Spleen (tissue), 13 donors: ENCODE measurements at places on chromosomes 1 and 21. TPM values are rescaled to one million over a fixed set of nuclear protein-coding genes. Genes with fewer than 3 reads are reported as not detected.

- DNase-seq = peak; percentile 96
Measured at GRCh38 chr1:198157241-198157846, 546 bp downstream of the NEK7 start.

- DNase-seq = no peak
Measured at GRCh38 chr1:171313319-171313834, 606 bp upstream of the FMO4 start.

DNA sequence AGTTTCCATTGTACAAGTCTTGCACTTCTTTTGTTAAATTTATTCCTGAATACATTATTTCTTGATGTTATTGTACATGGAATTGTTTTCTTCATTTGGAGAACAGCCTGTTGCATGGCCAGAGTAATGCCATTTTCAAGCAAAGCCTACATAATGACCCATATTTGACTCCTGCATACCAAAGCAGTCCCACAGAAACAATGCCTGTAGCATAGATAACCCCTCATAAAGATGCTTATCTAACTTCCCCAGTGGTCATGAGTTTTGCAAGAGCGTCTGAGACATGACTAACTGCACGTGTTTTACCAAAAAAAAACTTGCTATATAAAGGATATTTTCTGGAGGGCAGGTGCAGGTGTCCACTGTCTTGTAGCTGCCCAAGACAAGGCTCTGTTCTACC lies 30.3 kb upstream of the RLF start:
- DNase-seq = no peak

DNA sequence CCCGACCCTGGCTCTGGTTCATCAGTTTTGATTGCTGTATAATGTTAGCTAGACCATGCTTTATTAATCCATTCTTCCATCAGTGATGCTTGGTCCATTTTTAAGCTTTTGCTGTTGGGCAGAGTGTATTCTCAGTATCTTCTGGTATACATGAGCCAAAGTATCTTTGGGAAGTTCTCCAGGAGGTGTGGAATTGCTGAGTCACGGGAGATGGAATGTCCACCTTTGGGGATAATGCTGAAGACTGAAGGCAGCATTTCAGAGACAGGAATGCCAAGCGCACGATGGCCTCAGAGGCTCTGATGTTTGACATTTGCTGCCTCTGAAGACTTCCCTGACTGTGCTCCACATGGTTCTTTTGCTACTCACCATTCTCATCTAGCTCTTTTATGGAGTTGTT lies 266.3 kb upstream of the KAZN start:
- no peak for DNase-seq

- DNase-seq = no peak
Measured at GRCh38 chr1:41611932-41612450, 127.5 kb upstream of the EDN2 start.

- no peak for DNase-seq
Measured at GRCh38 chr1:59686170-59686569, 128.6 kb upstream of the HOOK1 start.

DNA sequence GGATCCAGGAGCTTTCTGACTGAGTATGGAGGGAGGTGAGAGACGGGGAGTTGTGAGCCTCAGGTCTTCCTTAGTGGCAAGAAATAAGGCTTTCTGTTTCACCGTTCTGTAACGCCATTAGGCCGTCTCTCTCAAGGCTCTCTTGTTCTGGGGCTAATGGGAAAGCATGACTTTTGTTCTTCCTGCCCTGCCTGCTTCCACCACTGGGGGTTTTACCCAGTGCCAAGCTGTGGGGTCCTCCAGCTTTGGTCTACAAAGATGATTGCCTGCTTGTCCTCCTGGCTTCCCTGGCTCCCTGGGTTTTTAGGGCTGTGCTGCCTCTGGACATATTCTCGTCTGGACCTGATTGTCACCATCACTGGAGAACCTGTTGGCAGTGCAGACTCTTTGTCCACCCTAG lies 74.8 kb upstream of the TINAGL1 start:
- no peak for DNase-seq

- DNase-seq = no peak
Measured at GRCh38 chr21:16363518-16363917, 633.7 kb downstream of the USP25 start.

- no peak for DNase-seq
Measured at GRCh38 chr1:94820936-94821335, 779 bp downstream of the SLC44A3 start.

DNA sequence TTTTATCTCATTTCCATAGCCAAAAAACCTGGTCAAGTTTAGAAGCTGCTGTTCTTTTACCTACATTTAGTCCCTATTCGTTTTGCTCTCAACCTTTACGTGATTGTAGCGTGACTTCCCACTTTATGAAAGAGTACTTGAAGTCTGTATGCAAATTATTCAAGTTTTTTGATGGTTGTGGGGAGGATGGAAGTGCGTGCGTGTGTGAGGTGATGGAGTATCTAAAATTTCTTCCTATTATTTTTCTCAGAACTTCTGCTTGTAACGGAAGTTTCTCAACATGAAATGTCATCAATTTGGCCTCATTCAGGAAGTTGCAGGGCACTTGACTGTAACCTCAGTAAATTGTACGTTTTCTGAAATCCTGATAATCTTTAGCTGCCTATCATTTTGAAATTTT lies 64.0 kb downstream of the SAMSN1 start:
- DNase-seq = no peak

DNA sequence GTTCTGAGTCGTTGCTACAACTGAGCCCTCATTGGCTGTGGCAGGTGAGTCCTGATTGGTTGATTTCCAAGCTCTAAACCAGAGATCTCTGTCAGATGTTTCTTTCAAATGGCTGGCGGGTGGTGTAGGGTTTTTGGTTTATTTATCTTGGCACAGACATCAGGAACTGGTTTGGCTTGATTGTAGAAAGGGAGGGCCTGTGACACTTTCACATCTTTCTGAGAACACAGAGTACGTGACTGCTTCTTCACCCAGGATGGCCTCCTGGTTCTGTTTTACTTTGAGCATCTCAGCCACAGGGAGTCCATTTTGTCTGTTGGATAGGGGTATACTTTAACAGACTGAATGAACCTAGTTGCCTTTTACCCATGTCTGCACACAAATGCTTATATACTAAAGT lies 89.4 kb upstream of the GPR52 start:
- DNase-seq = no peak

ATF3 gene
- total RNA-seq = 13.8 TPM

FCRL6 gene
- 24.2 TPM for total RNA-seq

ZFYVE9 gene
- total RNA-seq = 10.6 TPM

TTLL10 gene
- 0.34 TPM for total RNA-seq

BEST4 gene
- not detected for total RNA-seq
